ENCODE measurements at places on chromosomes 13 and 19.

- H3K36me3 ChIP-seq: peaks cover 76% of the 10 kb centered on the region
- H3K4me1 ChIP-seq: no peaks in the 10 kb centered on the region
These were observed 17.7 kb upstream of the CSNK1G2 start for GRCh38 chr19:1923319-1923718.

GRCh38 chr19:28454083-28454482, 758.9 kb downstream of the UQCRFS1 start:
- H3K36me3 ChIP-seq: no peaks in the 10 kb centered on the region
- no peak for DNase-seq
- no peaks in the 10 kb centered on the region for H3K27me3 ChIP-seq
- H3K4me1 ChIP-seq: no peaks in the 10 kb centered on the region
- no peak overlapping the region for H3K27ac ChIP-seq

DNA sequence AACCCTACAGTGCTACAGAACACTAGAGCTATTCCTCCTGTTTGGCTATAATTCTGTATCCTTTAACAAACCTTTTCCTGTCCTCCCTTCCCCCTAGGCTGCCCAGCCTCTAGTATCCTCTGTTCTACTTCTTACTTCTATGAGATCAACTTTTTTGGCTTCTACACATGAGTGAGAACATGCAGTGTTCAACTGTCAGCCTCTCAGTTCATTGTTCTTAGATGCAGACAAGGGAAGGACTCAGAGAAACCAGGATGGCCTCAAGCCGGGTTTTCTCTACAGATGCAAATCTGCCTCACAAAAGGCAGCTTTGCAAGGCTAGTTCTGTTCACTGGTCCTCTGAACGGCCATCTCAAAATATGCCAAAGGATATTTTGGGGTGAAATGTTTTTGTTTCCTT, 18.4 kb downstream of the AMER2 start:
- H3K27ac ChIP-seq: no peak overlapping the region
- no peaks in the 10 kb centered on the region for H3K36me3 ChIP-seq
- H3K4me1 ChIP-seq: no peaks in the 10 kb centered on the region
- no peak overlapping the region for H3K4me3 ChIP-seq
- H3K27me3 ChIP-seq: peaks cover 7% of the 10 kb centered on the region

GRCh38 chr13:109764470-109765291, 21.7 kb downstream of the IRS2 start:
- no peaks in the 10 kb centered on the region for H3K27me3 ChIP-seq
- peaks cover 5% of the 10 kb centered on the region for H3K36me3 ChIP-seq
- DNase-seq: no peak
- no peak overlapping the region for H3K4me3 ChIP-seq

DNA sequence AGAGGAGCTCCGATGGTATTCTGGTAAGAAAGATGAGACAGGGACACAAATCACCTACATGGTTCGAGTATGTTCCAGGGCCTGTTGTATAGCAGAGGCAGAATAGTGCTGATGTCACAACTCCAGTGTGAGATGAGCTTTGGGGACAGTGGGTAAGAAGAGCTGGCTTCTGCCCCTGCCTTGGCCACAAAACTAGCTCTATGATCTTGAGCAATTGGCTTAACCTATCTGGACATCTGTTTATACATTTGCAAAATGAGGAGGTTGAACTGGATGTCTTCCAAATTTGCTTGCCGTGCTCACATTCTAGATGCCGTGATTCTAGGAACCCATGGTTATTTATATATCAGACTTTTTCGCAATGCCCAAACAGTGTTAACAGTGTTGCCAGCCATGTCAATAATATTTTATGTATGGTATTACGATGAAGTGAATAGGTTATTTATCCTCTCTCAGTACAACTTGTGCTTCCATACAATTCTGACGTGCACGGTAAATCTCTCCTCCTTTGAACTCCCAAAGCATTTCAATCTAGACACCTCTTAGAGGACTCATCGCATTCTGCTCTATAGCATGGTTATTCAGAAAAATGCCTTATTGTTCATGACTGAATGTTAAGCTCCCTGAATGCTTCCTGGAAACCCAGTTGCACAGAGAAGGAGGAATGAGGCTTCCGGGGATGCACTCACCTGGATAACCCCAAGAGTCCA, 316.0 kb downstream of the FOXO1 start:
- no peaks in the 10 kb centered on the region for H3K27me3 ChIP-seq
- no peak overlapping the region for H3K4me3 ChIP-seq
- DNase-seq: no peak
- peaks cover 18% of the 10 kb centered on the region for H3K4me1 ChIP-seq
- H3K36me3 ChIP-seq: no peaks in the 10 kb centered on the region
- H3K27ac ChIP-seq: no peak overlapping the region

DNA sequence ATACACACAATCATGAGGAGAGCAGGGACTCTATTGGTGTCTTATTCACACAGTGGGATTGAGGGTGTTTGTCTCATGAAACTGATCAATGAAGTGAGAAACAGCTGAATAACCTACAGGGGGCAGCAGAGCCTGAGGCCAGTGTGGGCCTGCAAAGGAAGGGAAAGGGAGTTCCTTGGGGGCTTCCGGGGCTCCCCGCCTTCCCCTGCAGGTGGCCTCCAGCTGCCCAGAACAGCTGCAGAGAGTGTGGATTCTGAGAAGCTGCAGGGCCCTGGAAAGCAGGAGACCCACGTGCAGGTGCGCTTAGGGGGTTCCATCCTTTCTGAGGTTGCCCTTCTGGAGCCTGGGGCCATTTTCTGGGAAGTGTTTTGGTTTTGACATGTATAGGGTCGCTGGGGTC, 20.1 kb downstream of the ZNF763 start:
- H3K4me1 ChIP-seq: no peaks in the 10 kb centered on the region
- H3K36me3 ChIP-seq: no peaks in the 10 kb centered on the region
- H3K27me3 ChIP-seq: no peaks in the 10 kb centered on the region
- no peak overlapping the region for H3K4me3 ChIP-seq
- no peak for DNase-seq

DNA sequence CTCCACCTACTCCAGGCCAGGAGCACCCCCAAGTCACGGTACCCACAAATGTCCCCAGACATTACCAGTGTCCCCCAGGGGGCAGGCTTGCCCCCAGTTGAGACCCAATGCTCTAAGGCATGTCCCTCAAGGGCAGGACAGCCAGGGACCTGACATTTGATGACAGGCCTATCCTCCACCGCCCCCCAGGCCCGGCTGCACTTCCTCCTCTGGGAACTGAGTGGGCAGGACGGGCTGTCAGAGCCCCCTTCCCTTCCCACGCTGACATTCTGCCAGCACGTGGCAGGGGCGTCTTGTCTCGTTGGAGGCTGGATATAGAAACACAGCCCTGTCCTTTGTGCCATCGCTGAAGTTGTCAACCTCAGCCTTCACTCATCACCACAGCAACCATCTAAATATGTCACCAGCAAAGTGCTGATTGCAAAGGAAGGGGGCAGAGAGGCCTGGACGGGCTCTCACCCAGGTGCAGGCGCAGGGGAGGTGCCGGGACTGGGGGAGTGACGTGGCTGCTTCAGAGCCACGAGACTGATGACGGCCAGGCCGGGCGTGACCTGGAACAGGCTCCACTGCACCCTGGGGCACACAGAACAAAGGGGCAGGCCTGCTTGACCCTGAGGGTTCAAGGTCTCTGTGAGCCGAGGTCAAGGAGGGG, 38.4 kb downstream of the GNG7 start:
- H3K4me1 ChIP-seq: no peaks in the 10 kb centered on the region
- no peaks in the 10 kb centered on the region for H3K36me3 ChIP-seq
- H3K27ac ChIP-seq: no peak overlapping the region
- no peak overlapping the region for H3K4me3 ChIP-seq
- no peak for DNase-seq

DNA sequence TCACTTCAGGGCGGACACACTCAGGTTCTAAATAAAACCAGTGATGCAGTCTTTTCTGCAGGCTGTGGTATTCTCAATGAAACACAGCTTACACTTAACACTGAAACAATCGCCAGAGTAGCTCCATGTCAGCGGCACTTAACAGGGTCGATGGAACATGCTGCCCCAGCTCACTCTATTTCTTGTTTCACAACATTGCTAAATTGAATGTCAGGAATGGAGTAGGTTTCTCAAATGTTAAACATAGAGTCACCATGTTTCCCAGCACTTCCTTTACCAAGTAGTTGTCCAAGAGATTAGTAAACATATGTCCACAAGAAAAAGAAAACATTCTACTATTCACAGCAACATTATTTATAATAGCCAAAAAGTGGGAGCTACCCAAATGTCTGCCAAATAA, 306.9 kb downstream of the SLITRK6 start:
- no peaks in the 10 kb centered on the region for H3K4me1 ChIP-seq
- H3K27ac ChIP-seq: no peak overlapping the region
- DNase-seq: peak; percentile 42
- H3K27me3 ChIP-seq: no peaks in the 10 kb centered on the region
- H3K4me3 ChIP-seq: no peak overlapping the region
- no peaks in the 10 kb centered on the region for H3K36me3 ChIP-seq

DNA sequence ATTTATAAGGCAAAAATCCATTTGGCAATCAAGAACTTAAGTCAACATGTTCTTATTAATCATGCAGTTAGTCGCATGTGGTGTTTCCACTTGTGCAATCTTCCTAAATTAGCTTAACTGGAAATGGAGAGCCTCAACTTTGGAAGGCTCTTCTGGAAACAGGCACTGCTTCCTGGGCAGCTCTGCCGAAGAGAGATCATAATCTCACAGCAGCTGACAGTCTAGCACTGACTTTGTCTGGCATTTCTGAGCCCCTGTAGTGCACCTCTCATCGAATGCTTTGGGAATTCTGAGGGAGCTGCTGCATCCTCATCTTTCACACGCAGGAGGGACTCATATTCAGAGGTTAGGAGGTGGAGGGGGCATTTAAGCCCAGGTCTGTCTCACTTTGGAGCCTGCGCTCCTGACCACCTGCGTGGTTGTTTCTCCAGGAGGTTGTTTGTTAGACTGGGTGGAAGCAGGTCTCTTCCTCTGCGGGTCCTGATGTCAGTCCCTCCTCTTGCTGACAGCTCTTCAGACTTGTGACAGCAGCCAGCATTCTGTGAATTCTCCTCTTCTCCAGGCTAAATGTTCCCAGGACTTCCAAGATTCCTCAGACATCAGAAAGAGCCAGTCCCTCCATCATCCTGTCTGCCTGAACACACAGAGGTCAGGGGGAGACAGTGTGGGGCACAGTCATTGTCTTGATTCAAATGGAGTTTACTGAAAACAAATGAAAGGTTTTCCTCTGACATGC, 100.4 kb upstream of the GJB6 start:
- H3K4me1 ChIP-seq: no peaks in the 10 kb centered on the region
- no peaks in the 10 kb centered on the region for H3K36me3 ChIP-seq
- H3K27ac ChIP-seq: no peak overlapping the region
- H3K4me3 ChIP-seq: no peak overlapping the region

GRCh38 chr13:68428292-68428691, 1198.2 kb upstream of the PCDH9 start:
- H3K27me3 ChIP-seq: no peaks in the 10 kb centered on the region
- DNase-seq: no peak
- H3K4me1 ChIP-seq: no peaks in the 10 kb centered on the region
- no peak overlapping the region for H3K27ac ChIP-seq
- no peak overlapping the region for H3K4me3 ChIP-seq

DNA sequence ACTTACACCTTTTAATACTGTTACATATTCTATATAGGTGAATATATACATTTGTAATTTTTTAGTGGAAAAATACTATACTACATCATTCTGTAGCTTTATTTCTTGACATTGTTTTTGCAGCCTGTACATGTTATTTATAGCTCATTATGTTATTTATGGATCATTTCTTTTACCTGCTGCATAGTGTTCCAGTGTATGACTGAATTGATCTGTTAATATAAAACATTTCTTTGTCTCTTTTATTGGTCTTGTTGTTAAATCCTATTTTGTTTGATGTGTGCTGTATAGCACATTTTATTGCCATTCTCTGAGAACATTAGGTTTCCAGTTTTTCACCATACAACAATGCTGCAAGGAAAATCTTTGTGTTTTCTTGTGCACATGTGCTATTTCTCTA, 2.4 kb downstream of the SETDB2 start:
- H3K4me1 ChIP-seq: peaks cover 32% of the 10 kb centered on the region
- H3K4me3 ChIP-seq: peak overlapping the region; percentile 71

DNA sequence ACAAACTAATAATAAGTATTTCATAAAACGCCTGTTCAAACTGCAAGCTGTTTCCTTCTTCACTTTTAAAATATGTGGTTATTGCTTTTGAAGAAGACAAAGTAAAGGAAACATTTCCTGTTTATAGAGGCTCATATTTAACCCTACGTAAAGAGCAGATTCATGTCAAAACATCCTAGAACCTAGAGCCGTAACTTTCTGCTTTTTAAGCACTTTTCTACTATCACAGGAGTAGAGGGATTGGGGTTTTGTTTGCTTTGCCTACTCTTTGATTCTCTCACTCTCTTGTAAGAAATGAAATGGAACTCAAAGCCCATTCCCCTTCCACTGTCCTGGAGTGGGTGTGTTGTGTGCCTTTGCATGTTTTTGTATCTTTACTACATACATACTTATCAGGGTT, 54.0 kb upstream of the GPR183 start:
- peaks cover 28% of the 10 kb centered on the region for H3K36me3 ChIP-seq
- H3K27me3 ChIP-seq: no peaks in the 10 kb centered on the region
- H3K4me3 ChIP-seq: no peak overlapping the region
- no peak overlapping the region for H3K27ac ChIP-seq

- no peak for DNase-seq
- no peak overlapping the region for H3K4me3 ChIP-seq
- H3K27me3 ChIP-seq: no peaks in the 10 kb centered on the region
- H3K36me3 ChIP-seq: no peaks in the 10 kb centered on the region
- H3K4me1 ChIP-seq: no peaks in the 10 kb centered on the region
These were observed 713.8 kb upstream of the GPC6 start for GRCh38 chr13:92512852-92513251.

GRCh38 chr13:98686270-98686669, 66.2 kb downstream of the SLC15A1 start:
- H3K27me3 ChIP-seq: no peaks in the 10 kb centered on the region
- H3K36me3 ChIP-seq: no peaks in the 10 kb centered on the region
- H3K27ac ChIP-seq: no peak overlapping the region
- DNase-seq: no peak

- no peaks in the 10 kb centered on the region for H3K27me3 ChIP-seq
- H3K27ac ChIP-seq: peak overlapping the region; percentile 6
- no peaks in the 10 kb centered on the region for H3K36me3 ChIP-seq
- DNase-seq: no peak
- no peak overlapping the region for H3K4me3 ChIP-seq
These were observed 14.1 kb downstream of the BRD4 start for GRCh38 chr19:15318241-15318691.

GRCh38 chr13:43835701-43836100, 43.8 kb downstream of the CCDC122 start:
- H3K27me3 ChIP-seq: no peaks in the 10 kb centered on the region
- H3K4me3 ChIP-seq: no peak overlapping the region
- no peak overlapping the region for H3K27ac ChIP-seq
- H3K4me1 ChIP-seq: peaks cover 3% of the 10 kb centered on the region
- no peaks in the 10 kb centered on the region for H3K36me3 ChIP-seq
- DNase-seq: no peak

- no peak for DNase-seq
- peaks cover 39% of the 10 kb centered on the region for H3K4me1 ChIP-seq
- H3K4me3 ChIP-seq: no peak overlapping the region
- H3K36me3 ChIP-seq: no peaks in the 10 kb centered on the region
These were observed 100.2 kb upstream of the MBNL2 start for GRCh38 chr13:97121894-97122293.

GRCh38 chr13:63481334-63481733, 2065.7 kb upstream of the PCDH20 start:
- H3K27ac ChIP-seq: no peak overlapping the region
- no peaks in the 10 kb centered on the region for H3K36me3 ChIP-seq
- H3K27me3 ChIP-seq: no peaks in the 10 kb centered on the region
- peak; percentile 26 for DNase-seq
- no peak overlapping the region for H3K4me3 ChIP-seq
- H3K4me1 ChIP-seq: no peaks in the 10 kb centered on the region

- no peaks in the 10 kb centered on the region for H3K36me3 ChIP-seq
- peaks cover 44% of the 10 kb centered on the region for H3K27me3 ChIP-seq
- peak; percentile 57 for DNase-seq
- no peak overlapping the region for H3K4me3 ChIP-seq
- H3K27ac ChIP-seq: no peak overlapping the region
These were observed 27.1 kb upstream of the PARP4 start for GRCh38 chr13:24539500-24540165.

Measured in left lung (tissue), 14 donors.